ENCODE measurements at places on chromosomes 4 and X.

- DNase-seq, result no peak
Observed at GRCh38 chr4:32931475-32931874, 2211.3 kb downstream of the PCDH7 start.

- DNase-seq, result peak; percentile 47
Observed at GRCh38 chr4:143773998-143774895, 73.8 kb upstream of the FREM3 start.

- no peak for DNase-seq
Observed at GRCh38 chrX:133676344-133677122, 261.2 kb upstream of the GPC4 start.

DNA sequence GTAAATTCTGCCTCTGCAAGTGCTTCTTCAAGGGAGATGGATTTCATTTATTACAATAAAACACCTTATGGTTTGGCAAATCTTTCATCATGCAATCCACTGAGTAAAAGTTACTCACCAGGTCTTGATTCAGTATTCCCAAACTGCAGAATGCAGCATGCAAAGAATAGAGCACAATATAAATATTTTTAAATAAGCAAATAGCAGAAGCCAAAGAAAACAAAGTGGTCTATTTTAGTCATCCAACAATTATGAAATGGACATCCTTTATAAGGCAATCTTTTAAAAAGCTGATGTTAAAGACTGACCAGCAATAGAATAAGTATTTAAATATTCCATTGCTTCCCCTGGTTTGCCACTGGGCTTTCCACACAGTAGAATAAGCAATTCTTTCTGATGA lies 59.5 kb downstream of the SLC39A8 start:
- no peak for DNase-seq

GRCh38 chr4:78565971-78566372 lies 14.4 kb downstream of the ANXA3 start:
- no peak for DNase-seq

- DNase-seq, result no peak
Observed at GRCh38 chrX:83759872-83760271, 101.1 kb upstream of the CYLC1 start.

DNA sequence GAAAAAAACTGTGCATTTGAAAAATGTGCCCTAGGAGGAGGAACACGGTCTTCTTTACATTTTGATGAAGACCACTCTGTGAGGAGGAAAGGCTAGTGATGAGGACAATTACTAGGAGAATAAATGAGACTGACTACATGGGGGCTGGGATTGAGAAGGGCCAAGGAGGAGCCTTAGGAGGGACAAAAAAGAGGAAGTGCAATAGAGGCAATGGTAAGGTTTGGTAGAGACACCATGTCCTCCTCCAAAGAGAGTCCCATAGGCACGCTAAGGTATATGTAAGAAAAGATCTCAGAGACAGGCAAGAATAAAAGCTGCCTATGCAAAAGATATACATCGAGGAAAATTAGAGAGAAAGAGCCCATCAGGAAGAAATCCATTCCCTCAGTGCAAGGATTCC lies 336.5 kb upstream of the SFRP2 start:
- no peak for DNase-seq

DNA sequence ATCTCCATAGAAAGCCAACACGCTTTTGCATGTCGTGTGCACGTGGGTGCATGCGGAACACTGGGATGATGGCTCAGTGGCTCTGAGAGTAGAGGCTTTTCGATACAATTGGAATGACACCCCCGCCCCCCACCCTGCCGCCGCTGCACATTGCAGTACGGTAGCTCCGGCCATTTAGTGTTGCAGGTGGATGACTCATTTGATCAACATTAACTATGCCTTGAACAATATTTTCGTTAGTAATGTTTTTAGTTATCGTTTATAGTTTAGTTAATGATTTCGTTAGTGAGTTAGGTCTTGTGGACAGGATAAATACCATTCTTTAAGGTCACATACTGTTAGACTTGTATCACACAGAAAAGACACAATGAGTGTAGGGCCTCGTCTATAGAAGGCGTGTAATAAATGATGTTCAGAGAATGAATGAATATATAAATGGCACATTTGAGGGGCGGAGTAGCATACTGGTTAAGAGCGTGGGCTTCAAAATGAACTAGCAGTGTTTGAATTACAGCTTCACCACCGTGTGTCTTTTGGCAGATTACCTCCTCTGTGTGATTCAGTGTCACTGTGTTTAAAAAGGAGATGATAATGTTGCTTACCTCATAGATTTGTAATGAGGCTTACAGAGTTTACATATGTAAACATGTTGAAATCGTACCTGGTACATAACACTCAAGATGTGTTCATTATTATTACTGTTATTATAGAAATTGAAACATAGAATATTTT lies 67.2 kb upstream of the TENM3 start:
- no peak for DNase-seq

GRCh38 chrX:83819304-83819703 lies 41.6 kb upstream of the CYLC1 start:
- DNase-seq, result no peak

DNA sequence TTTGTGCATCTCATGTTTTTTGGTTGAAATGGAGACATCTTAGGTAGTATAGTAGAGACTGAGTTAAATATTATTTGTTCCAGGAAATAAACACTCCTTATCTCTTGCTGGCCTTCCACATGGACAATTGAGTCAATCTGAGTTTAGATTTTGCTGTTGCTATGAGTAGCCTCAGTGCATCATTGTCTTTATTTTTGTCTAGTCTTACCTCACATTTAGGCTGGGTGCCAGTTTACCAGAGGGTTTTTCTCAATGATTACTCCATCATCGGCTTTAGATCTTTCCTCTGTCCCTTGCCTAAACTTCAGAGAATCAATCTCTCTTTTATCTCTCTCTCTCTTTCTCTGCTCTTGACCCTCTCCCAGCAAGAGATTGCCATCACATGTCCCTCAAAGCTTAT lies 73.6 kb downstream of the GABRB1 start:
- no peak for DNase-seq

- no peak for DNase-seq
Observed at GRCh38 chrX:127177966-127178365, 358.4 kb downstream of the PRR32 start.
